Nephron progenitor cell (in vitro differentiated cells): ENCODE measurements at places on chromosomes 2 and 18.
A peak's percentile ranks its signal among the peaks of the same experiment; 100 is the strongest.

- H3K36me3 ChIP-seq = no peaks in the 10 kb centered on the region
- no peak for DNase-seq
- H3K27me3 ChIP-seq = no peaks in the 10 kb centered on the region
- no peak overlapping the region for H3K4me3 ChIP-seq
- no peak overlapping the region for H3K27ac ChIP-seq
These were observed 101.8 kb upstream of the ERBB4 start for GRCh38 chr2:212640428-212640827.

GRCh38 chr2:50851886-50852285 is 180.0 kb downstream of the NRXN1 start:
- H3K27ac ChIP-seq = peak overlapping the region; percentile 73
- no peak overlapping the region for H3K4me3 ChIP-seq
- no peaks in the 10 kb centered on the region for H3K27me3 ChIP-seq
- no peaks in the 10 kb centered on the region for H3K36me3 ChIP-seq

DNA sequence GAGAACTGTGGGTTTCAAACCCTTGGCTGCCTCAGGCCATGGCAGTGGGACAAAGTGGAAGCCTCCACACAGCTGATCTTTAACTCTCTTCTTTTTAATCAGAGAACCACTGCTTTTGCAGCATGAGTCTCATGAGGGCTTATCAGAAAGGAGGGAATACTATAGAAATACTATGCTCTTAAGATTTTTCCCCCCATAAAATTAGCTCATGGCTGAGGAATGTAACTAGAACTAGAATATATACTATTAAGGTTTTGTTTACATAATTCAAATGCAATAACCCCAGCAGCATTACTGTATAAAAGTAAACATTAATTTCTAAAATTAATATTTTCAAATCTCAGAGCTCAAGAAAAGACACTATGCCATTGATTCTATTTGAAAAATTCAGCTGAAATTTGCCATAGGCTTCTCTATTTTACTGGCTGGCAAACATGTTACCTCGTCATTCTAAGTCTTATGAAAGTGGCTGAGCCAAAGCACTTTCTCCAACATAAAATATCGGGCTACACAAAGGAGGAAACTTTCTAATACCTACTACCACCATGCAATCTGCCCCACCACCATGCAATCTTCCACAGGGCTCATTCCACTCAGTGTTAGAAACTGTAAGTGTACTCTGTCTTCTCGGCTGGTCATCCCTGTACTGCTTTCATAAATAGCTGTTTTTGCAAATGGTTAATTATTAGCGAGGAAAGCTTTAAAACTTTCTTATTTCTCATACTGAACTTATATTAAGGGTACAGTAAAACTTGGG is 42.5 kb downstream of the WDR35 start:
- no peak overlapping the region for H3K4me3 ChIP-seq
- H3K27me3 ChIP-seq = no peaks in the 10 kb centered on the region
- DNase-seq = no peak
- peak overlapping the region; percentile 88 for H3K27ac ChIP-seq
- peaks cover 25% of the 10 kb centered on the region for H3K36me3 ChIP-seq
- H3K4me1 ChIP-seq = no peaks in the 10 kb centered on the region

- H3K27ac ChIP-seq = no peak overlapping the region
- no peak for DNase-seq
- peaks cover 5% of the 10 kb centered on the region for H3K27me3 ChIP-seq
These were observed 38.2 kb upstream of the MAL start for GRCh38 chr2:94987074-94988020.

DNA sequence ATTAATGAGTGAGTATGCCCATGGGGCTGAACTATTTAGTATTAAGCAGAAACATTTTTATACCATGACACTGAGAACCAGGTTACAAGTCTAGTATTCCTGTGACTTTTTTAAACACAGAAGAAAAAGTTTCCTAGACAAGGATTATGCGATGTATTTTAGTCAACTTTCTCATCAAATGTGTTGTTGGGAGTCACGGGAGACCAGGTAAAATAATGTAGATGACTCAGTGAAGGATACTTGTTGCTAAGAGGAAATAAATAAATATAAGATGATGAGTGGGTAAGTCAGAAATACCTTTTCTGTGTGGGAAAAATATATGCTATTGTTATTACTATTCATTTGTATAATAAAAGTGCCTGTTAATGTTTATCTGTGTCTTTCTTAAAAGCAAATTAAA is 23.4 kb downstream of the MBD5 start:
- H3K27ac ChIP-seq = no peak overlapping the region
- no peak overlapping the region for H3K4me3 ChIP-seq
- H3K36me3 ChIP-seq = peaks cover 12% of the 10 kb centered on the region
- no peaks in the 10 kb centered on the region for H3K27me3 ChIP-seq
- H3K4me1 ChIP-seq = no peaks in the 10 kb centered on the region

DNA sequence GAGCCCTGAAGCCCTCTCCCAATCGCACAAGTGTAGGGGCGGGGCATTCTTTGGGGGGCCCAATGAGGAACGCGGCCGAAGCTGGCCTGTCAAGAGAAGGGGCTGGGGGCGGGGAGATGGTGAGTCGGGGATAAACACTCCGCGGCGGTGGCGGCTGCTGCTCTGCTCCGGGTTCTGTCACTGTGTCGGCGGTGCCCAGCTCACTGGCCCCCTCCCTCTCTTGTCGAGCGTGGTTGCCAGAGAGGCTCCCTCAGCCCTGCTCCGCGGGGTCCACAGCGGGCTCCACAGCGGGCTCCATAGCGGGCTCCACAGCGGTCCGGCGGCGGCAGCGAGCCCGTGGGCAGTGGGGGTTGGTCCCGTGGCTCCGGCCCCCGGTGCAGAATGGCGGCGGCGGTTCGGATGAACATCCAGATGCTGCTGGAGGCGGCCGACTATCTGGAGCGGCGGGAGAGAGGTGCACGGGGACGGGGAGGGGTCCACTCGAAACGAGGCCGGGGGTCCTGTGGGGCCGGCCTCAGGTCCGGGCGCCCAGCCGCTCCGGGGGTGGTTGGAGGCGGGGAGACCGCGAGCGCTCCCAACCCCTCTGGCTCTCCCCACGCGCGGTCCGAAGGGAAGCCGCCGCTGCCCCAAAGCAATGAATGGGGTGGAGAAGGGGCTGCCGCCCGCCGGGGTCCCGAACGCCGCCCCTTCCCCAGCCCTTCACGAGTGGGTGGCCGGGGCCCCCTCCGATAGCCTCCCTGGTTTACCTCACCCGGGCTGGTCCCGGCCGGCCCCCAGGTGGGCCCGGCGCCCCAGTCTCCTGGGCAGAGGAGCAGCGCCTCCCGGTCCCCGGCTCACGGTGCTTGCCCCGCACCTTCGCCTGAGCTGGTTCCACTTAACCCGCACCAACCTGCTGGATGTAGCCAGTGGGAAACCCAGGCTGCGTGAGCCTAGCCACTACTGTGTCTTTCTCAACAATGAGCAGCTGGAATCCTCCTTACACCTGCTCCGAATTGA is at the start of gene MXD1:
Gene MXD1, plus strand, starts transcription at position 160 of the 996 bp plus-strand sequence. Its CDS starts 222 bp downstream, at position 382.
- H3K36me3 ChIP-seq = peaks cover 17% of the 10 kb centered on the region
- H3K27me3 ChIP-seq = peaks cover 34% of the 10 kb centered on the region

DNA sequence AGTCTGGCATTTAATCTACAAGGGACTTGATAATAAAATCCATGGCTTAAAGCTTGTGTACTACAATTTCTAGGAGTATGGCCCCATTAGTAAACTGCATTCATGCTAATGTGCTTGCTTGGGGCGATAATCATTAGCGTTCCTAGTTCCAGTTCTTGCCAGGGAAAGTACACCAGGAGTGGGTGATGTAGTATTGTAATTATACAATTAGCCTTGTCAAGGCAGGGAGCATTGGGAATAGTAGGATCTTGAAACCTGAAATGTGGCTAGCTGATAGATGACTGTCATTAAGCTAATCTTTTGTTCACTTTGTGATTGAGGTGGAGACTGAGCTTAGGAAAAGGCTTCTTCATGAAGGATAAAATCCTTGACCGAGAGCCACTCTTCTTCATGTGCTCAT is 989.2 kb downstream of the CPS1 start:
- H3K4me1 ChIP-seq = no peaks in the 10 kb centered on the region
- no peak for DNase-seq
- no peak overlapping the region for H3K4me3 ChIP-seq
- H3K27ac ChIP-seq = no peak overlapping the region
- H3K27me3 ChIP-seq = no peaks in the 10 kb centered on the region

GRCh38 chr2:120867290-120868241 is 131.9 kb downstream of the GLI2 start:
- peak overlapping the region; percentile 68 for H3K4me3 ChIP-seq
- DNase-seq = peak; percentile 76
- H3K27me3 ChIP-seq = peaks cover 25% of the 10 kb centered on the region
- H3K4me1 ChIP-seq = peaks cover 78% of the 10 kb centered on the region
- H3K36me3 ChIP-seq = peaks cover 5% of the 10 kb centered on the region
